ENCODE measurements at places on chromosomes 7 and 10.
A peak's percentile ranks its signal among the peaks of the same experiment; 100 is the strongest.

GRCh38 chr7:7709291-7709690 lies 9.1 kb downstream of the RPA3 start:
- DNase-seq = no peak

DNA sequence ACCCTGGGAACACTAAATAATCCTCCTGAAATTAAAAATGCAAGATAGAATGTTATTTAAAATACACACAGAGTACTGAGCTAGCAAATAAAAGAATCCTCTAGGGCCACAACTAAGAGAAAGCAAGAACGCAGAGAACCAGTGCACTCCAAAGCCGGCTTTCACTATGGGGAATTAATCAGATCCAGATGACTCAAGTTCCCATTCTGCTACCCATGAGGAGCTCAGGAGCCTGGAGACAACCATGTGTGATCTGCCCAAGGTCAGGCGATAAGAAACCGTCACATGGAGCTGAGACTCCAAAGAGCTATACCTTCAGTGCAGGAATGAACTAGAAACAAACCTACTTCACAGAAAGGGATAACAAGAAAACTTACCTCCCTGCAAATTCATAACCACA lies 19.5 kb upstream of the CYREN start:
- DNase-seq = no peak

DNA sequence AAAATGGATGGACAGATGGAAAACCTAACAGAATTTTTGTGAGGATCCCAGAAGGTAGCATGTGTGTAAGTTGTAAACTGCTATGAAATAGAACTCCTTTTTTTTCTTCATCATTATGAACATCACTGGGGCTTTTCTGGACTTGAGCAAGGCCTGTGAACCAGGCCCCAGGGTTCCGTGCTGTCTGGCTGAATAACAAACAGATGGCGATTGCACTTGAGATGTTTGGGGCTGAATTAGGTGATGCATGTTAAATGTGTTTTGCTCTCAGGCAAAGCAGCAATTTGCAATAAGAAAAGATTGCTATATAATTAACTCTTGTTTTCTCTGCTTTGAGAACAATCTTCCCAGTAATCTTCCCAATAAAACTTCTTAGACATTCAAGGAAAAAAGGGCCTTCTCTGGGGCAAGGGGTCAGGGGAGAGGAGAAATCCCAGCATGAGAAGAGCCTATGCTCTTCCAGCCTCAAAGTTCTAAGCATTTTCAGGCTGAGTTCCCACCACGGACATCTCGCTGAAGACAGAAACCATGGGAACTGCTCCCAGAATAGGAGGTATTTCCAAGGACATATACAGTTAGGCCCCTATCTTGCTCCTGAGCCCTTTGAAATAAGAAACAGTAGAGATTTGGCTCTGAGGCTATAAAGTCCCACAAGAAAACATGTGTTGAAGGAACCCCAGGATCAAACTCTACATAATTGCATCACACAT lies 98.7 kb downstream of the ITIH5 start:
- DNase-seq = no peak

DNA sequence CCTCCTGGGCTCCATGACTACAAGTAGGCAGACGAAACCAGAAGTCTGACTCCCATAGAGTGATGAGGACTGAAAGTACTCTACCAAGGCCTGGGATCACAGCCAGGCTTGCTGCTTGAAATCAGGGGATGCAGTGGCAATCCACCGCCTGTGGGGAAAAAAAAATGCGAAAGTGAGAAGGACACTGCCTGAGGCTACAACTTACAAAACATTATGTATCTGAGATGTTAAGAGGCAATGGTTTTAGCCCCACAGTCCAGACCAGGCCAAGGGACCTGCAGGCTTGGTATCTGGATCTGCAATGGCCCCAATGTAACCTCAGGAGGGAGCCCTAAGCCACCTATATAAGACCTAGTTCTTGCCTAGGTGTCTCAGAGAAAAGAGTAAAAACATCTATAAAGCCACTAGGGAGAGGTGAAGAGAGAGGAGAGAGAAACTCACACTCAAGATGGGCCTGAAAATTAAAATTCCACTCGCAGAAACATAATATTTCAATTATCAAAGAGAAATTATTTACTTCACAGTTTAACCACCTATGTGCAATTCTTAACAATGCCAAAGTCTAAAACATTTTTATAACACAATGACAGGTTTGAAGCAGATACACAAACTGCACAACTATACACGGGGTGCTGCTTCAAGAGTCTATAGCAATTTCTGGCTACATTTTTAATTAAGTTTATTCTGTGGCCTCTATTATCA lies 13.9 kb downstream of the DNAJC1 start:
- DNase-seq = peak; percentile 35

- peak; percentile 97 for DNase-seq
These were observed 17.7 kb downstream of the ADAM8 start for GRCh38 chr10:133258818-133259601.

DNA sequence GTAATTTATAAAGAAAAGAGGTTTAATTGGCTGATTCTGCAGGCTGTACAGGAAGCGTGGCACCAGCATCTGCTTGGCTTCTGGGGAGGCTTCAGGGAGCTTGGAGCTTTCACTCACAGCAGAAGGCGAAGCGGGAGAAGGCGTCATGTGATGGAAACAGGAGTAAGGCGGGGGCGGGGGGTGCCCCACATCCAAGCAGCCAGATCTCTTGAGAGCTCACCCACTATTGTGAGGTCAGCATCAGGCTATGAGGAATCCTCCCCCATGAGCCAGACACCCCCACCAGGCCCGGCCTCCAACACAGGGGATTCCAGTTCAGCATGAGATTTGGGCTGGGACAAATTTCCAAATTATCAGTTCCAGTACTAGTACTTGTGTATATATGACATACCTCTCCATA lies 46.2 kb downstream of the WDR37 start:
- peak; percentile 66 for DNase-seq

- DNase-seq = no peak
These were observed 32.6 kb downstream of the GSDME start for GRCh38 chr7:24724451-24725190.

GRCh38 chr7:12890586-12890985 lies 203.2 kb downstream of the ARL4A start:
- DNase-seq = no peak

- DNase-seq = no peak
These were observed 225.0 kb downstream of the SDHAF3 start for GRCh38 chr7:97342512-97342911.

GRCh38 chr10:132111121-132111731 lies 45.5 kb downstream of the JAKMIP3 start:
- DNase-seq = no peak
